Activated T-cell treated with anti-CD3 and anti-CD28 coated beads, Interleukin-2, amount 50 U/mL, for 72 hours (primary cell): ENCODE measurements at places on chromosomes 13 and 19.

- no peak for DNase-seq
Measured at GRCh38 chr19:37979547-37980082, 72.6 kb downstream of the SIPA1L3 start.

GRCh38 chr13:33490461-33491327 lies 205.1 kb upstream of the STARD13 start:
- DNase-seq: no peak

DNA sequence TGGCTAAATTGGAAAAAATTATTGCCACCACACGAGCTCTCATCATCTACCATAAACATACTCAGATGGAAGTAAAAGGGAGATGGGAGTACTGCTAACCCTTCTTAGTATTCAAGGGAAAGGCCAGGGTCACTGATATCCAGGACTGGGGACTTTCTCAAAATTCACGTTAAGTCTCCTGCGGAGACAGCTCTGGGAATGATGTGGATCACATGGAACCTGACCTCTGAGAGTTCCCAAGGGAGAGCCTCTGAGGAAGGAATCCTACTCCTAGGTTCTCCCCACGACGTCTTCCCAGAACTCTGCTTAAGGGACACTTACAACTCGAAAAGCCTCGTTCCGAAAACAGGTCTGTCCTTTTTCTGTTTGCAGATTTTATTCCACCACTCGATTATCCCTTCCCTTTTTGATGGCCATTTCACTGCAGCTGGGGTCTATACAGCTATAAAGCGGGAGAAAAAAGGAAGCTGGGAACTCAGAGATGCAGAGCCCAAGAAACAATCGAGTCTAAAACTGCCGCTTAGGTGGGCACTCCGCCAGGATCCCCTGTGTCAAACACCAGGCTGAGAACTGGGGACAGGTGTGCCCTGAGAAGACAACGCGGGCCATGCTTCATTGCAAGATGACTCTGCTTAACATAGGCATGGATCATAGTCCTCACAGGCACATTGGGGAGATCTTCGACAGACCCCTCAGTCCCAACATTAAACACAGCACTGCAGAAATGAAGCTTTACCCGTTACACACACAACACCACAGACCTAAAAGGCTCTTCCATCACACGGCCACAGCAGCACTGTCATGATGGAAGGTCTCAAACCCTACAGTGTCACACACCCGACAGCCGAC lies 823 bp upstream of the ZNF567 start:
- DNase-seq: no peak

- no peak for DNase-seq
Measured at GRCh38 chr13:97719736-97720135, 233.7 kb upstream of the IPO5 start.
